ENCODE measurements at places on chromosomes 6 and 20.

- no peak for DNase-seq
These were observed 294.9 kb downstream of the LAMA2 start for GRCh38 chr6:129177801-129178200.

DNA sequence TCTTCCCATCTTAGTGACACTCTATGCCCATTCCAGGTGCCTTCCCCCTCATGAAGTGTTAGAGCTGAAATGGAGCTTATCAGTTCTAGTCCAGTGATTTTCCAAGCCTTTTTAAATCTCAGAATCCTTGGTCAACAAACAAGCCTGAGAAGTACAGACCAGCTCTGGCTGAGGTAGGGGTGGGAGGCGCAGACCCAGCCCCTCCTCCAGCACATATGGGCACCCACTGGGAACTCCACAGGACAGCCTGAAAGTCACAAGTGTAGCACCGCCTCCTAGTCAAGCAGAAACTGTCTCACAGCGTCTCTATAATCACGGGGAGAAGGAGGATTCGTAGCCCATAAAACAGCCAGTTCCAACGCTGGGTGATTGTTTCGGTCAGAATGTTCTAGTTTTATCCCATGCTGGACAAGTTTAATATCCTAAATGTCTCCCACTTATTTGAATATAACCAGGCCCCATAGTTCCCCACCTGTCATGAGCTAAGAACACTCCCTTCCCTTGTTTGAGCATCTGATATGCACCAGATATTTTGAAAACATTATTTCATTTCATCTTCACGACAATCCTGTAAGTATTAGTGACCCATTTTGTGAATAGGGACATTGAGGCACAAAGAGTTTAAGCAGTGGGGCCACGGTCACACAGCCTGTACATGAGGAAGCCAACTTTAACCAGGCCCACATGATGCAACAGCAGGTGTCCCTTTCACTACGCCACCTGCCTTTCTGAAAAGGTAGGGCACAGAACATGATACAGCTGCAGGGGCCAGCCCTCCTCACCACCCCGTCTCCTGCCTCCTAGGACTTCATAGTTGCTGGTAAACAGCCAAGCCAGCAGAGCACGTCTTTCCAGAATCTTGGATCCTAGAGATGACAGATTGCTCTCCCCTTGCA lies 40.1 kb downstream of the TRAF3IP2 start:
- DNase-seq: no peak

- no peak for DNase-seq
These were observed 48.0 kb downstream of the ADTRP start for GRCh38 chr6:11730641-11731040.

GRCh38 chr6:41940759-41941279 lies 789 bp downstream of the CCND3 start:
- peak; percentile 46 for DNase-seq

GRCh38 chr20:37238935-37239451 lies 22.6 kb downstream of the GHRH start:
- peak; percentile 53 for DNase-seq

DNA sequence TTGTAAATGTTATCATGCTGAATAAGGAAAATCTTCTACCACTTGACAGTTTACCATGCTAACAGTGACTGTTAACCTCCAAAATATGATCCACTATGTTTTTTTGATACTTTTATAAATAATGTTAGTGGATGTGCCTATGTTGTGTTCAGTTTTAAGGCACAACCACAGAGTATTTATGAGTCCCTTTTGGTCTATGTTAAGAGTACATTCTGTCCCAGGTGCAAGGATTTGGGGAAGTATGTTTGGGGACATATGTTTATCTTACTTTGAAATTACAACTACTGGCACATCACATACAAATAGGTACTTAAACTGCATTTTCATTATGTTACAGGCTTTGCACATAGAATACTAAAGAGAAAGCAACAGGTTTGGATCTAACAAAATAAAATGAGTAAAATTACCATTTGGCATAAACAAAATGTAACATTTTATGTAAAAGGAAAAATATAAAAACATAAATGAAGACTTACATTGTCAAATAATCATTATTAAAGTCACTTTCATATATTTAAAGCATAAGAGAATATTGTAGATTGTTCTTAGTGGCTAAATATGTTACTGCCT lies 71.2 kb downstream of the SESN1 start:
- no peak for DNase-seq

DNA sequence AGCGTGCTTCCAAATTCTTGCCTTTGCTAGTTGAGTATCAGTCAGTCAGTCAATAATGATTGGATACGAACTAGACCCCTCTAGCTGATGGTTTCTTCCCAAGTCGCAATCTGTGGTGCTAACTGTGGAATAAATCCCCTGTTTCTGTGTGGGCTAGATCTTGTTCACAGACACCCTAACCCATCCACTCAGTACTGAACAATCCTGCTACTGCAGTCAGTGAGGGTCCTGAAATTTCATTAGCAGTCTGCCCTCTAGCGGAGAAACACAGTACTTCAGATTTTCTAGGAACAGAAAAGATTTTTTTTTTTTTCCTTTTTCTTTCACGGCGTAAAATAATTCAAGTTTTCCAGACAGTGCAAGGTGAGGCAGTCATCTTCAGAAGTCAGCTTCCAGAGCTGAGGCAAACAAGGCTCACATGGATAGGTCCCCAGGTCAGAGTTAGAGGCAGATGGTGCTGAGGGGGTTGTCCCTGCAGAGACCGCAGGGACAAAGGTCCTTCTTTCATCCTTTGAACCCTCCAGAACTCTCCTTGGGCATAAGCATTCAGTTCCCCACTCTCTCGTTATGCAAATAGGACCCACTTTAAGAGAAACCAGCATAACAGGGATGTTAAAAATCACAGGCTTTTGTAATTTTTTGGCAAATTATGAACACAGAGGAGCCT lies 119.6 kb downstream of the SCML4 start:
- peak; percentile 79 for DNase-seq

GRCh38 chr20:63746751-63747315 lies 7.3 kb downstream of the SLC2A4RG start:
- no peak for DNase-seq

GRCh38 chr6:168746013-168746412 lies 305.0 kb downstream of the SMOC2 start:
- DNase-seq: no peak

- DNase-seq: no peak
These were observed 21.3 kb upstream of the BEND6 start for GRCh38 chr6:56933650-56934049.

DNA sequence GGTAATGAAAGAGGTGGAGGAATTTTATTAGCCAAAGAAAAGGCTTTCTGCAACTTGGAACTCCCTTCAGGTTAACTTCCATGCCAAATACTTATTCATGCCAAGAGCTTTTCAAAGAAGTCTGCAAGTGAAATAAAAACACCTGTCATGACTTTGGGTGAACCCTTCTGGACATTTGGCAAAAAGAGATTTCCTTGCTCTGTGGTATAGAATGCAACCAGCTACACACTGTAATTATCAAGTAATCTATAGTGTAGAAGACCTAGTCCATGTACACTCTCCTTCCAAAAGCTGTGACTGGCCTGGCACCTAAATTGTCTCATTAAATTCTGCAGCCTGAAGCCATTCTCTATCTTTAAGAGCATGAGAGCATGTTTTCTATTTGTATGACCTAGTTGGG lies 232.3 kb downstream of the COL12A1 start:
- no peak for DNase-seq

DNA sequence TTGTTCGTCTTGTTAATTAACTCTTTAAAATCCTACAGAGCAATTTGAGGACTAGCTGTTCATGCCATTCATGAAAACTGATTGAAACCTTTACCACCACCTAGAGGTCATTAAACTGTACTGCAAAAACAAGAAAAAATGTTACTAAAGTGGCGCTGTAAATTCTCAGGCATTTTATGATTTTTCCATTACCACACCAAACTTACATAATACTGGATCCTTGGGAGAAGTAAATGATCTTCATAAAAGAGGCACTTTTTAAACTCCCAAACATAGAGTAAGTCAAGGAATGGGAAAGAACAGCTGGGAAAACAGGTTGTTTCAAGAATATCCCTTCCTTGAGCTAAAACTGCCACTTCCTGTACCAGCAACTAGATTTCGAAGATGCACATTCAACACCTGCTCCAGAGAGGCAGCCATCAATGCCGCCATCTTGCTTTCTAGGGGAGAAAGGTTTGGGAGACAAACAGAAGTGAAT lies 54.3 kb downstream of the MYLIP start:
- peak; percentile 62 for DNase-seq

DNA sequence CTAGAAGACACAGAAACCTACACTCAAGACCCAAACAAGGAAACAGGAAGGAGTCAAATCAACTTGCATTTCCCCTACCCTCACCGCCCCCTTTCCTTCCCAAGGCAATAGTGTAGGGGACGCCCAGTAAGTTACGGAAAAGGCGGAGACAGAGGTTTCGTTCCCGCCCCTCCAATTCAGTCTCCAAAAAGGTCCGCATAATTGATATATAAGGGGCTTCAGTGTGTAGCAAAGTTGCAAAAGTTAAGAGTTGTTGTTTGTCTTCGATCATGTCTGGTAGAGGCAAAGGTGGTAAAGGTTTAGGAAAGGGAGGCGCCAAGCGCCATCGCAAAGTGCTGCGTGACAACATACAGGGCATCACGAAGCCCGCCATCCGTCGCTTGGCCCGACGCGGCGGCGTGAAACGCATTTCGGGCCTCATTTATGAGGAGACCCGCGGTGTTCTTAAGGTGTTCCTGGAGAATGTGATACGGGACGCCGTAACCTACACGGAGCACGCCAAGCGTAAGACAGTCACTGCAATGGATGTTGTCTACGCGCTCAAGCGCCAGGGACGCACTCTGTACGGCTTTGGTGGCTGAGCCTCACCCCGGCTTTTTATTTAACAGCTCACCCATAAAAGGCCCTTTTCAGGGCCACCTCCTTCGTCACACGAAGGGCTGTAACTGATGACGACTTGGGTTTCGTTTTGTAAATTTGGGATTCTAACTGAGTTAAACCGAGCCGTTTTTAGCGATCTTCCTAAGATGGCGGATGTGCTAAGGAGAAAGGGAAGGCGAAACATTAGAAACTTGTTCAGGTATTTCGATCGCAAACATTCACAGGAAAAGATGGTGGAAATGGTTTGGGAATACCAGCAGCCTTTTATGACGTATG lies 124.6 kb upstream of the BTN3A2 start:
- peak; percentile 96 for DNase-seq

DNA sequence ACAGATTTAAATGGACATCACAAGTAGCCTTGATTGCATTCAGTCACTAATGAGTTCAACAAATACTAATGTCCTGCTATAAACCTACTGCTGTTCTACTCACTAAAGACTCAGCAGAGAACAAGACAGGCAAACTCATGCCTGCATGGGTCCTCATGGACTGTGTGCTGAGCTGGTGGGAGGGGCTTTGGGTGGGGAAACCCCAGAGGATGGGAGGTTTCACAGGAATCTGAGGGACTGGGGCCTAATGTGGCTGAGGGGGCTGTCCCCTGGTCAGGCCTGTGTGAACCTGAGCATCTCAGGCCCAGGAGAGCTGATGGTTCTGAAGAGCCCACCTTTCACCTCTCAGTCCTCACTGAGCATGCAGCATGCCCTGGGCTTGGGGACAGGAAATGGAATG lies 1.4 kb downstream of the CST8 start:
- DNase-seq: no peak
